ENCODE measurements at places on chromosomes 1 and 21.

GRCh38 chr1:220706480-220706879, 16.3 kb downstream of the C1orf115 start:
- no peak overlapping the region for H3K4me3 ChIP-seq
- H3K4me1 ChIP-seq: peaks cover 6% of the 10 kb centered on the region
- no peak overlapping the region for H3K27ac ChIP-seq
- peaks cover 17% of the 10 kb centered on the region for H3K27me3 ChIP-seq

DNA sequence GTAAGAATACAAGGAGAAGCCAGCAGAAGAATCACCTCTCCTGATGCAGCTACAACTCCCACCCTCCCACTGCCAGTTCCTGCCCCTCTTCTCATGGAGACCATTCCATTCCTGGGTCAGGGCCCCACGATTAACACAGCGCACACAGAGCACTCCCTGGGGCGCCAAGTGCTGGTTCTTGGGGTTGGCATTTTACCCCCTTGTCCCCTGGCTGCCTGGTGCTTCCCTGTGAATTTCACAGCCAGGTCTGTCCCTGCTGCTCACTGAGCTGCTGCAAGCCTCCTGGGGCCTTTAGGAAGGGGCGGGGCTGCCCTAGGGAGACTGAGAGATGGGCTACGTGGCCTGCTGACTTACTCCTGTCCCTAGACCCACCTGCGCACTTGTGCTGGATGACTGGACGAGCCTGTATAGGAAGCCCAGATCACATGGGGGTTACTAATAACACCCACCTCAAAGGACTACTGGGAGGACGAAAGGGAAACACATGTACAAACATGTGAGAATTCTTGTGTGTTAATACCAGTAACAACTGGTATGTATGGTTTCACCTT, 4.8 kb downstream of the ZNF672 start:
- H3K36me3 ChIP-seq: no peaks in the 10 kb centered on the region
- peaks cover 25% of the 10 kb centered on the region for H3K4me1 ChIP-seq
- no peaks in the 10 kb centered on the region for H3K27me3 ChIP-seq
- no peak overlapping the region for H3K4me3 ChIP-seq

- no peaks in the 10 kb centered on the region for H3K36me3 ChIP-seq
- H3K27me3 ChIP-seq: peaks cover 13% of the 10 kb centered on the region
- H3K4me1 ChIP-seq: peaks cover 14% of the 10 kb centered on the region
- no peak overlapping the region for H3K4me3 ChIP-seq
Observed at GRCh38 chr21:45080639-45081414, 6.4 kb downstream of the ADARB1 start.

- H3K27ac ChIP-seq: no peak overlapping the region
- no peak overlapping the region for H3K4me3 ChIP-seq
- H3K4me1 ChIP-seq: no peaks in the 10 kb centered on the region
- H3K27me3 ChIP-seq: peaks cover 6% of the 10 kb centered on the region
- no peak for DNase-seq
Observed at GRCh38 chr21:42503711-42504110, 7.7 kb upstream of the RSPH1 start.

DNA sequence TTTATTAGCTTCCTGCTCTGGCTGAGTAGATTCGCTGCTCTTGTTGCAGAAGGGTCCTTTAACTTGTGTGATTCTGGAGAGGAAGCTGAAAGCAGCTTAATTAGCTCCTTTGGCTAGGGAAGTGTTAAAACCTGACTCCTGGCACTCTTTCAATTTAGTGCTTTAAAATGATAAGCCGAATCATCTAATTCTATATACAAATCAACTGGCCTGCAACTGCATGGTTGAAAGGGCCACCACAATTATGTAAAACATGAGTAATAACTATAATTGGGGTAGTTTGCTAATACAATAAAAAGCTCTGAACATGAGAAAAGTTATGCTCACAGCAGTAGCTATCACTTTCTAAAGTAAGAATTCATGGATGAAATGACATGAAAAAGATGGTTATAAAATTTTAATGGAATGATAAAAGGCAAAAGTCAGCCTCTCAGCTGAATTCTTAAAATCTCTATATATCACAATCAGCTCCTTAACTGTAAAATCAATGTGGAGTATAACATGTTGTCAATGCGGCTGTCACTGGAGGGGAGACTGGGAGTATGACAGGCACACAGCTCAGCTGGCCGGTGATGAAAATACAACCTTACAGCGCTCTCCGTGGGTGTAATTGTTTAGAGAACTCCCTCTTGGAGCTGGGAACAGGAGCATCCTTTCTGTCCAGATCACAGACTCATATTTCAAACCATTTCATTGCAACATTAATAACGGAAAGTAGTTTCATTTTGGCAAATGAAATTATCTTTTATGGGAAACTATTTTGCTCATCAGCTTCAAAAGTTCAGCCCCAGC, 324.4 kb downstream of the KCTD3 start:
- H3K27me3 ChIP-seq: no peaks in the 10 kb centered on the region
- H3K36me3 ChIP-seq: no peaks in the 10 kb centered on the region
- peak overlapping the region; percentile 9 for H3K27ac ChIP-seq
- peak overlapping the region; percentile 73 for H3K4me3 ChIP-seq
- peak; percentile 22 for DNase-seq
- peaks cover 53% of the 10 kb centered on the region for H3K4me1 ChIP-seq

GRCh38 chr1:84479998-84480397, 932 bp downstream of the RPF1 start:
- H3K27me3 ChIP-seq: peaks cover 2% of the 10 kb centered on the region
- peaks cover 48% of the 10 kb centered on the region for H3K4me1 ChIP-seq
- peak overlapping the region; percentile 100 for H3K4me3 ChIP-seq
- peak overlapping the region; percentile 97 for H3K27ac ChIP-seq

- DNase-seq: peak; percentile 58
- peaks cover 33% of the 10 kb centered on the region for H3K4me1 ChIP-seq
- peak overlapping the region; percentile 45 for H3K4me3 ChIP-seq
- peak overlapping the region; percentile 77 for H3K27ac ChIP-seq
Observed at GRCh38 chr1:243550276-243550675, 294.4 kb downstream of the SDCCAG8 start.

DNA sequence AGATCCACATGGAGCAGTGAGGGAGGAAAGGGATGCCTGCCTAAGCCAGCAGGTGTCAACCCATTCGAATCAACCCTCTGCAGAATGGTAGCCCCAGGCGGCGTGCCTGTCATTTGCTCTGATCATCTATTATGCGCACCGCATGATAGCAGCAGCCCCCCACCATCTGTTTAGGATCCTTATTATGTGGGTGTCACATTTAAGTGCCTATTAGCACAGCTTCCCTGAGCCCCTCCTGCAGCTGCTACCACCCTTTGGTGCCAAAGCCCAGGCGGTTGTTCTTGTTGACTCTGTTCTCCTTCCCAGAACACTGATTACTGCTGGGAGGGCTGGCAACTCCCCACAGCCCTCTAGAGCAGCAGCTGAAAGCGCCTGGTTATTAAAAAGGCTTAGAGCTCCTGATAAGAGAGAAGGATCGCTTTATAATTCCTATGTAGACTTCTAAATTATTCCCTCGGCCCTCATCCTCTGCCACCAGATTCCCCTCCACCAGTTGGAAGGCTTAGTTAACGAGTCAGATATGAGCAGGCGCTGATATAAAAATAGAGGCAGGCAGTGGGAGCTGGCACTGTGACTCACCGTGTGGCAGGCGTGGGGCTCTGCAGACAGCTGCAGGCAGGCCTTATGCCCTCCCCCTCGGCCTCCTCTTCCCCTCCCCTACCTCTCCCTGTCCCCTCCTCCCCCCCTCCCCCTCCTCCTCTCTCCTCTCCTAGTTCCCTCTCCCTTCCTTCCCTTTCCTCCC, 23.0 kb downstream of the ACTA1 start:
- DNase-seq: peak; percentile 65
- peak overlapping the region; percentile 68 for H3K4me3 ChIP-seq
- H3K36me3 ChIP-seq: no peaks in the 10 kb centered on the region
- H3K27ac ChIP-seq: no peak overlapping the region

GRCh38 chr1:159970932-159971342, 16.9 kb upstream of the SLAMF9 start:
- H3K36me3 ChIP-seq: no peaks in the 10 kb centered on the region
- no peak overlapping the region for H3K27ac ChIP-seq
- no peak for DNase-seq
- H3K4me3 ChIP-seq: no peak overlapping the region
- peaks cover 20% of the 10 kb centered on the region for H3K27me3 ChIP-seq

GRCh38 chr1:14666373-14666772, 67.9 kb downstream of the KAZN start:
- peaks cover 3% of the 10 kb centered on the region for H3K27me3 ChIP-seq
- no peak overlapping the region for H3K27ac ChIP-seq
- no peaks in the 10 kb centered on the region for H3K4me1 ChIP-seq
- H3K36me3 ChIP-seq: no peaks in the 10 kb centered on the region
- no peak for DNase-seq
- no peak overlapping the region for H3K4me3 ChIP-seq

- peaks cover 20% of the 10 kb centered on the region for H3K4me1 ChIP-seq
- peaks cover 26% of the 10 kb centered on the region for H3K36me3 ChIP-seq
- no peak overlapping the region for H3K4me3 ChIP-seq
- H3K27me3 ChIP-seq: no peaks in the 10 kb centered on the region
- DNase-seq: peak; percentile 11
- peak overlapping the region; percentile 65 for H3K27ac ChIP-seq
Observed at GRCh38 chr1:214707306-214708087, 104.5 kb downstream of the CENPF start.

GRCh38 chr21:27362249-27362648, 395.4 kb upstream of the ADAMTS5 start:
- no peak overlapping the region for H3K4me3 ChIP-seq
- peaks cover 64% of the 10 kb centered on the region for H3K4me1 ChIP-seq
- H3K36me3 ChIP-seq: peaks cover 7% of the 10 kb centered on the region
- H3K27ac ChIP-seq: no peak overlapping the region
- no peaks in the 10 kb centered on the region for H3K27me3 ChIP-seq

GRCh38 chr1:221714227-221715152, 27.4 kb downstream of the DUSP10 start:
- no peak for DNase-seq
- peaks cover 92% of the 10 kb centered on the region for H3K4me1 ChIP-seq
- peaks cover 53% of the 10 kb centered on the region for H3K36me3 ChIP-seq
- H3K27ac ChIP-seq: no peak overlapping the region
- H3K27me3 ChIP-seq: peaks cover 2% of the 10 kb centered on the region
- H3K4me3 ChIP-seq: no peak overlapping the region

DNA sequence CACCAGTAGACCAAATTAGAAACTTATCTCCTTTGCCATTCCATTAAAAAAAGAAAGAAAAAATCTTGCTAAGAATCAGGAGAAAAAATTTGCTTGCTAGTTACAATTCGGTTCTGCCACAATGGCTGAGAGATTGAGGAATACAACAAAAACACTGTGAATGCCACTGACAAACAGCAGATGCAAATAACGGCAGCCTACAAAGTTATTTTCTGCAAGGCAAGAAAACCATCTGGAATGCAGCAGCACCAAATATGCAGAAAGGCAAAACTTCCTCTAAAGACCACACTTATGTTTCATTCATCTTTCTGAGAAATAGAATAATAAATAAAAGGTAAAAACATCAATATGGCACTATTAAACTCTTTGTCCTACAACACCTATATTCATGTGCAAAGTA, 75.7 kb downstream of the ENAH start:
- no peak overlapping the region for H3K4me3 ChIP-seq
- peaks cover 72% of the 10 kb centered on the region for H3K4me1 ChIP-seq
- peaks cover 14% of the 10 kb centered on the region for H3K36me3 ChIP-seq
- H3K27ac ChIP-seq: no peak overlapping the region

DNA sequence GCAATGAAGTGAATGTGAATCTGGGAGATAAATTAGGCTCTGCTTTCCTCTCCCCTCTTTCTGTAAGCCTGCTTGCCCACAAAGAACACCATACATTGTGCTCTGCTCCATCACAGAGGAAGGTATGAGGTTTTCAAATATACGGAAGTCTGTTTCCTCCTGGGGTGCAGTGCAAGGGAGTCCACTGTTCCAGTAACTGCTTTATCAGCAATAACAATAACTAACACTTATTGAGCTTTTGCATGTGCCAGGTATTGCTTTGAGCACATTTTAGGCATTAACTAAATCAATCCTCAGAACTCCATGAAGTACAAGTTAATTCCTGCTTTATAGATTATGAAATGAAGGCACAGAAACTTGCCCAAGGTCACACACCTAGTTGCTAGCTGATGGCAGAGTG, 10.0 kb downstream of the LTN1 start:
- no peak overlapping the region for H3K27ac ChIP-seq
- H3K36me3 ChIP-seq: peaks cover 15% of the 10 kb centered on the region
- H3K4me3 ChIP-seq: no peak overlapping the region
- no peaks in the 10 kb centered on the region for H3K4me1 ChIP-seq

DNA sequence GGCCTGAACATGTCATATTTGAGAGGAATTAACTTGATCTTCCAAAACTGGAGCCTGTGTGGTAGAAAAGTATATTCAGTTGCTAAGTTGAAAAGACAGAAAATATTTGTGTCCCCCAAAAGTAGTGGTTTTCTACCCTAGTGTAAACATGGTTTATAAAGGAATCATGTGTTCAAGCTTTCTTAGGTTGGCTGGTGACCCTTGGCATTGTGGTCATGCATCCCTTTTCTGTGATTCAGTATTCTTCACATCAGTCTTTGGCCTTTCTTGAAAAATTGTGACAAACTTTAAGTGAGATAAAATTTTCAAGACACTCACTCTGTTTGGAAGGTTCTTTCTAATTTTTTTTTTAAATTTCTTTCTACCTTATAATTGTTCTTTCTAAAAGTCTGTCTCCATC, 193.2 kb downstream of the DHRS3 start:
- no peak overlapping the region for H3K4me3 ChIP-seq
- H3K4me1 ChIP-seq: peaks cover 44% of the 10 kb centered on the region
- peak overlapping the region; percentile 83 for H3K27ac ChIP-seq
- no peaks in the 10 kb centered on the region for H3K27me3 ChIP-seq

- DNase-seq: no peak
- H3K27ac ChIP-seq: peak overlapping the region; percentile 25
- H3K4me1 ChIP-seq: peaks cover 49% of the 10 kb centered on the region
- peaks cover 18% of the 10 kb centered on the region for H3K27me3 ChIP-seq
Observed at GRCh38 chr1:183144752-183145151, 41.3 kb upstream of the LAMC2 start.

DNA sequence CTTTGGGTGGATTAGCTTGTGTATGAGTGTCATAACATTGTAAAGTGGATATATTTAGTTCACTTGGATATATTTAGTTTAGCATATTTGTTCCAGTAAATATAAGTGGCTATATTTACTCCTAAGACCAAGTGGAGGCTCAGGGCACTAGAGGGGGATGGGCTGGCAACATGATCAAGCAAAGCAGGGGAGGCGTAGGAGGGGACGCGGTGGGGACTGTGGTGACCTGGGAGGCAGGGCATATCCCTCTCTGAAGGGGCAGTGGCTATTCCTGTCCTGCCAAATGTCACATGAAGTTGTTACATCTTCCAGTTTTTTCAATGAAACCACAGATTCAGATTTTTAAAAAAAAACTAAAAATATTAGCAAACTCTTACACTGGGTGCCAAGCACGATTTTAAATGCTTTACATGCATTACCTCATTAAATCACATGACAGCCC, 51.9 kb upstream of the EDN2 start:
- no peak for DNase-seq
- peaks cover 2% of the 10 kb centered on the region for H3K27me3 ChIP-seq
- no peak overlapping the region for H3K4me3 ChIP-seq
- no peak overlapping the region for H3K27ac ChIP-seq

DNA sequence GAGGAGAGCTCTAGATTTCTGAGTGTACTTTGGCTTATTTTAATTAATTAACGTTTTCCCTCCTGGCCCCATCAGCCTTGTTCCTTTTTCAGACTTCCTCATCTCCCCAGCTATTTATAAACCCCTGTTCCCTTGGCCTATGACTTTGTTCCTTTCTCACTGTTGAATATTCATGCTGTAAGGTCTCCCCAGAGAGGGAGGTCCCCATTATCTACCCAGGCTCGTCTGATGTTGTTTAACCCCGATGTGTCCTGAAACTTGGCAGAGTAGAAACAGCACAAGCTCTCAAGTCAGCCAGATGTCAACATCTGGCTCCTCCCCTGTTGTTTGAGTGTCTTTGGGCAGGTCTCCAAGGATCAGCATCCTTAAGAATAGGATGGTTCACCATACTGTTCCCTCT, 153.6 kb downstream of the HIVEP3 start:
- H3K27me3 ChIP-seq: peaks cover 3% of the 10 kb centered on the region
- H3K4me3 ChIP-seq: no peak overlapping the region
- no peak for DNase-seq
- 0 out of 2 replicates have a peak, but pooled peaks cover 4% of the 10 kb centered on the region for H3K36me3 ChIP-seq
- peaks cover 29% of the 10 kb centered on the region for H3K4me1 ChIP-seq
- H3K27ac ChIP-seq: no peak overlapping the region
